ENCODE measurements at places on chromosomes 11 and 22. TPM values are rescaled to one million over a fixed set of nuclear protein-coding genes. Genes with fewer than 3 reads are reported as not detected.

DNA sequence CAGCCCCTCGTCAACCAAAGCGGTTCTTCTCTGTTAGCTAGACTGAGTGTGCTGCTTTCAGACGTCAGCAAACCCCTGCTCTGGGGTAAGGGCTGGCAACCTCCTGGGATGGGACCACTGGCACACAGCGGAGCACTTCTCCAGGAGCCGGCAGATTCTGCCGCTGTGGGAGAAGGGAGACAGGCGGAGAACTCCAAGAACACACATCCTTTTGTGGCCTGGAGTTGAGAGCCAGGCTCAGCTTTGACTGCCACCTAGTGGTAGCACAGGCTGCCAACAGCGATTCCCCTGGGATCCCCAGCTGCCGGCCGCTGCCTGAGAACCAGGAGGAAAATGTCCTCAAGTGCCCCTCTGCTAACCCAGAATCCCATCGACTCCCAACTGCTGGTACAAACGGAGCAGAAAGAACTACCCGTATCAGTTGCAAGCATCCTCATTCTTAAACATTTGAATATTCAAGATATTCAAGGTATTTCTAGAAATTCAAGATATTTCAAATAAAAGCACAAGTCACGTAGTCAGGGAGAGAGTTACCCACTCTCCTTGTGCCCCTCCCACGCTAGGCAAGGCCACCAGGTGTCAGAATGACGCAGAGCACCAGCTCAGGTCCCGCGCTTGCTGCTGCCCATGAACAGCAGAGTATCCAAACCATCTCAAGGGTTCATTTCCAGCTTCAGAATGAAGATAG, 4.9 kb downstream of the LTO1 start:
- H3K4me1 ChIP-seq: peaks cover 5% of the 10 kb centered on the region
- H3K27ac ChIP-seq: no peak overlapping the region
- no peaks in the 10 kb centered on the region for H3K27me3 ChIP-seq
- peak; percentile 90 for DNase-seq

GRCh38 chr22:20509344-20510047, 2.1 kb downstream of the MED15 start:
- no peak overlapping the region for H3K4me3 ChIP-seq
- no peaks in the 10 kb centered on the region for H3K27me3 ChIP-seq
- peaks cover 4% of the 10 kb centered on the region for H3K4me1 ChIP-seq
- H3K27ac ChIP-seq: no peak overlapping the region
- DNase-seq: no peak

DNA sequence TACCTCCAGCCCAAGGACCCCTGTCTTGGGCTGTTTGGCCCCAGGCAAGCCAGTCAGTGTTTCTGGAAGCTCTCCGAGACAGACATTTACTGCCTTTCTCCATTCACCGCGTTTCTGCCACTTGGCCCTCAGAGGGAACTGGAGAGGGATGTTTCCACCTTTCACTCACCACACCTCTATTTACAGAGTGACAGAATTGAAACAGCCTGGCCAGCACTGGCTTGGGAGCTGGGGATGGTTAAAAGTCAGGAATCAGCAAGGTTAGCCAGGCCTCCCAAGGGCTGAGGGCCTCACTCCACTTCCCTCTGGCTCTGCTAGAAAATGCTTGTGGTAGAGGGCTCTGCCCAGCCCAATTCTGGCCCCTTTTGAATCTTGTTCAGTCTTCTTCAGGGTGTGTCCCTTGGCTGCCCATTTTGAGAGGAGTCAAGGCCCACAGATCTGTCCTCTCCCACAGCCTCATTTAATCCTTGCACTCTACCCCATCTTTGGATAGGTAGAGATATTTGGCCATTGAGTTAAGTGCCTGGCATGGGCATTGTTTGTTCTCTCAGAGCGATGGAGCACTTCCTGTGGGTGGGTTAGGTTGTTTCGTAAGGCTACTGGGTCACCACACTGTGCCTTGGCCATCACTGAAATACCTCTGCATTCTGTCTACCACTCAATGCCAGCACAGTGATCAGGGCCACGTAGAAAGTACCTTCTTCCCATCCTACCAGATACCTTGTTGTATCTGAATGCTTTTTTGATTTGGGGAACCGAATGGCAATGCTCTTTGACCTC, 119.2 kb downstream of the MICAL2 start:
- no peak overlapping the region for H3K4me3 ChIP-seq
- no peaks in the 10 kb centered on the region for H3K4me1 ChIP-seq
- DNase-seq: no peak

- peaks cover 4% of the 10 kb centered on the region for H3K4me1 ChIP-seq
- no peak for DNase-seq
- peak overlapping the region; percentile 84 for H3K4me3 ChIP-seq
- H3K36me3 ChIP-seq: peaks cover 15% of the 10 kb centered on the region
These were observed 787 bp downstream of the SMDT1 start for GRCh38 chr22:42080287-42080686.

GRCh38 chr22:19213001-19213400, 34.5 kb upstream of the SLC25A1 start:
- no peak overlapping the region for H3K4me3 ChIP-seq
- no peak for DNase-seq
- H3K27me3 ChIP-seq: no peaks in the 10 kb centered on the region
- peaks cover 8% of the 10 kb centered on the region for H3K36me3 ChIP-seq
- H3K4me1 ChIP-seq: peaks cover 19% of the 10 kb centered on the region
- no peak overlapping the region for H3K27ac ChIP-seq

- H3K27me3 ChIP-seq: no peaks in the 10 kb centered on the region
- DNase-seq: no peak
- no peaks in the 10 kb centered on the region for H3K4me1 ChIP-seq
- no peak overlapping the region for H3K4me3 ChIP-seq
- no peak overlapping the region for H3K27ac ChIP-seq
These were observed 41.8 kb downstream of the GNB1L start for GRCh38 chr22:19812910-19813309.

DNA sequence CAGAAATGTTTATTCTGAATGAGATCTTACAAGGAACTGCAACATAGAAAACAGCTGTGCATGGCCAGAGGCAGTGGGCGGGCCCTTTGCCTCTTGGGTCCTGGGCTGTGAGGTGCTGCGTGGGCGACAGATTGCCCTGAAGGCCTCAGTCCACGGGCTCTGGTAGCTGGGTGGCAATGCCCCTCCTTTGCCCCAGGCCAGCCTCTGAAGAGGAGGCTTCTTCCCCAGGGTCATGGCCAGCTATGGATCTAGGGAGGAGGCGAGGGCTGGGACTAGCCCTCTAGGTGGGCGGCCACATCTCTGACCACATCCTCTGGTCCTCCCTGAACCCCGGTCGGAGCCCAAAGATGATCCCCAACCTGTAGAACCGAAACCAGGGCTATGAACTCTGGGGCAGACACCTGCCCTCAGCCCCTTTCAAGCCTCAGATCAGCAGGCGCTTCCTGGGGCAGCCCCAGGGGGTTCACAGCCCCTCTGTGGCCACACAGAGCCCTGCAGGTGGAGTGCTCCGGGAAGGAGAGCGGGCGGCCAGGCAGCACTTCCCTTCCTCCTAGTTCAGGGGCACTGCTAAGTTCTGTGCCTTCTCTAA, 6.6 kb upstream of the CDC42BPG start:
- peak; percentile 56 for DNase-seq
- H3K27ac ChIP-seq: no peak overlapping the region
- no peaks in the 10 kb centered on the region for H3K27me3 ChIP-seq
- no peaks in the 10 kb centered on the region for H3K36me3 ChIP-seq

DNA sequence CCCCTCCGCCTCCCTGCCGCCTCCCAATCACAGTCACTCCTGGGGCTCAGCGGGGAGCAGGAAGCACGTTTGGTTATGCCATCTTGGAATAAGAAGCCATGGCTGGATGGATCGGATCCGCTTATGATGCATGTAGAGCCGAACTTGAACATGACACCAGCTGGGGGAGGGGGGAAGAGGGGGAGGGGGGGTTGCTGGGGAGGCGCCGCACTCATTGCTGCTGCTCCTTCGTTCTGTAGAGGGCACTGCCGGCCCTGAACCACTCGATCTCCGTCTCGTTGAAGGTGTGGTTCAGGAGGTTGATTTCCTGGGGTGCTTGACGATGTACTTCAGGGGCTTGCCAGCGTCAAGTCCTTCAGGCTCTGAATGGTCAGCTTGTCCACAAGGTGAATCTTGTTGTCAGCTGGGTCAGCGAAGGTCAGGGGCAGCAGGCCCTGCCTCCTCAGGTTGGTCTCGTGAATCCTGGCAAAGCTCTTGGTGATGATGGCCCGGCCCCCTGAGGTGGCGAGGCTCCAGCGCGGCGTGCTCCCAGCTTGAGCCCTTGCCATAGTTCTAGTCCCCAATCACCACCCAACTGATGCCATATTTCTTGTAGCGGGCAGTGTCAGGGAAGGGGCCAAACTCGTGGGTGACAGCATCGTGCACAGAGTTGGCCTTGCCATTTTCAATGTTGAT, 476.9 kb upstream of the ISX start:
- H3K4me3 ChIP-seq: no peak overlapping the region
- no peaks in the 10 kb centered on the region for H3K27me3 ChIP-seq
- DNase-seq: no peak
- H3K27ac ChIP-seq: no peak overlapping the region

- H3K36me3 ChIP-seq: no peaks in the 10 kb centered on the region
- DNase-seq: no peak
- H3K4me1 ChIP-seq: no peaks in the 10 kb centered on the region
- H3K4me3 ChIP-seq: no peak overlapping the region
- no peaks in the 10 kb centered on the region for H3K27me3 ChIP-seq
These were observed 4.2 kb upstream of the HBD start for GRCh38 chr11:5238486-5238885.

DNA sequence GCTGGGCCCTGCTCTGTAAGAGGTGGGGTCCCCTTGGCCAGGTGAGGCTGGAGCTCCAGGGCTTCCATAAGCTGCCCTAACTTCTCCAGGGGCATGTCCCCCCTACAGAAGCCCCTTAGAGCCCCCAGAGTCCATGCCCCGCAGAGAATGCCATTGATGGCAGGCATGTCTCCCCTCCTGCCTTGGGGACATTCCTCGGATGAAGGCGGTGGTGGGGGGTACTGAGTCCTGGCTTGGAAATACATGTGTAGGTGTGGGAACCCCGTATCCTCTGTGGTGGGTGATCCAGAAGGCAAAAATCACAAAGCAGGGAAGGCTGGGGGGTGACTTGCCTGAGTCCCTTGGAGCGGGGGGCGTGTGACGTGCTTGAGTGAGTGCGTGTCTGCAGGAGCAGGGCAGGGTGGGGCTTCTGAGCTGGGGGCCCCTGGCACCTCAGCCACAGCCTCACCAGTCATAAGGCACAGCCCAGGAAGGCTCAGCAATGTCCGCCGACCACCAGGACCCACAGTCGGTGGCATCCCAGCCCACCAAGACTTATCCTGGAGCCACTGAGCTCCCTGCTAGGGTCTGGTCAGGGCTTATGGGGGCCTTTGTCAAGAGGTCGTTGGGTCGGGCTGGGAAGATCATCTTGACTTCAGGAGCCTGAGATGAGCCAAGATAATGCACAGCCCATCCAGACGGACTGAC, 69.8 kb upstream of the KCNQ1OT1 start:
- peaks cover 4% of the 10 kb centered on the region for H3K4me1 ChIP-seq
- H3K27me3 ChIP-seq: peaks cover 8% of the 10 kb centered on the region
- no peaks in the 10 kb centered on the region for H3K36me3 ChIP-seq
- H3K27ac ChIP-seq: no peak overlapping the region
- no peak overlapping the region for H3K4me3 ChIP-seq
- DNase-seq: peak; percentile 23

DNA sequence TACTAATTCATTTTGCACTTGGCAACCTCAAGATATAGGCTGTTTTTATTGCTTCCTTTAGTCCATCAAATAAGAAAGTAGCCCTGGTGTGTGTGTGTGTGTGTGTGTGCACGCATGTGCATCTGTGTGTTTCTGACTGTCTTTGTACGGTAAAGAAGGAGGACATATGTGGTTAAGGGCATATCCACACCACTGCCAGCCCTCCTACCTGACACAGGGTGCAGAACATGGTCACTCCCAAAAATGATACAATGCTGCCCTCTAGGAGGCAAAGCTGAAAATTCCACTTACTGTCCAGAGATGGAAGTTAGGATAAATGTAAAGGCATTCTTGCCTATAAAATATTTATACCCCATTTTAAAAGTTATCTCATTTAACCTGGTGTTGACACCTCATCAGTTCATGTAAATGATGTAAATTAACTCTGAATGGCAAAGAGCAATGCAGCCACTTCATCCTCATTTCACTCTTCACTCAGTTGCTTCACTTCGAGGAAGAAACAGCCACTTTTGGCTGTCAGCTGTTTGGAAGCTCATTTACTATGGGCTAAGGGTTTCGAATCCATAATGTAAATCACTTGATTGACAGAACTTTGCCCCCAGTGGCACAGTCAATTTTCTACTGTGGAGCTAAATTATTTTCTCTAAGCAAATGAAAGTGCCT, 83.1 kb upstream of the MTNR1B start:
- H3K4me3 ChIP-seq: no peak overlapping the region
- no peak overlapping the region for H3K27ac ChIP-seq

- no peaks in the 10 kb centered on the region for H3K27me3 ChIP-seq
- H3K27ac ChIP-seq: no peak overlapping the region
These were observed 19.4 kb downstream of the LAYN start for GRCh38 chr11:111559800-111560464.

DNA sequence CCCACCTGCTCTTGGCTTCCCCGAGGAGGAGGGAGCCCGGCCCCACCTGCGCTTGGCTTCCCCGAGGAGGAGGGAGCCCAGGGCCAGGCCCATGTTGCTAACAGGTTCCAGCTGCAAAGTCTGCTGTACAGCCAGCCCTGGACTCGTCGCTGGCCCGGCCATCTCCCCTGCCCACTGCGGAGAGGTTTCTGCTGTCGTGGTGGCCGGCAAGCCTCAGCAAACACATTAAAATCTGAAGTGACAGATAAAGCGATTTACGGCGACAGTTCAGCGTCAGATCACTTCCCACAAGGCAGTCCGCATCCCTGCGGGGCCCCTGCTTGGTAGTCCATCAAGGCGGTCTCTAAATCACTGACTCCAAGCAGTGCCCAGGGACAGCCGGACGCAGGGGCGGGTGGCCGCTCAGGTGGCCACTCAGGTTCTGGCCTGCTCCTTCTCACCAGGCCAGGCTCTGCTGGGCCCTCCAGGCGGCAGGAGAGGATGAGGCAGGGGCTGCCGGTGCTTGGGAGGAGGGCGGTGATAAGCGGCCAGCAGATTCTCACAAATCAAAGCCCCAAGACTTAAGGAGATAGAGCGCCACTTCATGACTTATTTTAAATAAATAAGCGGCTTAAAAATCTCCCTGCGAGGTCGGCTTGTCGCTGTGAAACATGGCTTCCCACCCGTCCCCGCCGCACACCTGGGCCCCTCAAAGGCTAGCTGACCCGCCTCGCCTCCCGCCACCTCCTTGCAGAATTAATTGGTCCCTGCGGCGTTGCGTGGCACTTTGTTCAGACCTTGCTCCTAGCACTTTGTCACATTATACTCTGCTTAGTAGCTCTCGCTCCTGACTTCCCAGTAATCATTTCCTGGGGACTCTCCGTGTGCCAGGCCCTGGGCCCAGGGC, 21.1 kb downstream of the MACROD1 start:
- peaks cover 13% of the 10 kb centered on the region for H3K27me3 ChIP-seq
- no peak overlapping the region for H3K27ac ChIP-seq
- H3K36me3 ChIP-seq: no peaks in the 10 kb centered on the region

DNA sequence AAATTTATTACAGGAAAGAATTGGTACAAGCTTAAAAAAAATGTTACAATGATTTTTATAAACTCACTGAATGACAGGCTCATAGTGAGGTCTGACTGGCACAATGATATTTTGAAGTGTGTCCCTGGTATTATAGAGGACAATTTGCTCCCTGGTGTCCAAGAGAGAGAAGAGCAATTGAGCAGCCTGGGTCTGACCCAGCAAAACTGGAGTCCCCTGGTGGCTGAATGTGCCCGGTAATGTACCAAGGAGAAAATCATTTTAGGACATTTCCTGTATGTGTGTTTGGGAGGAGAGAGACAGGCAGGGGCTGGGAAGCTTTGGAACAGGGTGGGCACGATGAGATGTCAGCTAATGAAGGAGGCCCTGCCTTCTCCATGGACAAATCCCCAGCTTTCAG, 125.3 kb downstream of the APOL5 start:
- H3K36me3 ChIP-seq: no peaks in the 10 kb centered on the region
- peaks cover 3% of the 10 kb centered on the region for H3K4me1 ChIP-seq
- no peaks in the 10 kb centered on the region for H3K27me3 ChIP-seq
- no peak overlapping the region for H3K4me3 ChIP-seq
- DNase-seq: no peak

Gene HMOX1
- 25.7 TPM for total RNA-seq

Gene PKNOX2
- 2.0 TPM for total RNA-seq

Gene KBTBD3
- total RNA-seq: 6.1 TPM

All from H1 (cell line).